Stimulated activated CD4-positive, alpha-beta T cell treated with anti-CD3 and anti-CD28 coated beads, Interleukin-12 subunit alpha, Interleukin-12 subunit beta, amount 100 ng/mL, for 4 hours (primary cell): ENCODE measurements at places on chromosomes 2 and 18.

DNA sequence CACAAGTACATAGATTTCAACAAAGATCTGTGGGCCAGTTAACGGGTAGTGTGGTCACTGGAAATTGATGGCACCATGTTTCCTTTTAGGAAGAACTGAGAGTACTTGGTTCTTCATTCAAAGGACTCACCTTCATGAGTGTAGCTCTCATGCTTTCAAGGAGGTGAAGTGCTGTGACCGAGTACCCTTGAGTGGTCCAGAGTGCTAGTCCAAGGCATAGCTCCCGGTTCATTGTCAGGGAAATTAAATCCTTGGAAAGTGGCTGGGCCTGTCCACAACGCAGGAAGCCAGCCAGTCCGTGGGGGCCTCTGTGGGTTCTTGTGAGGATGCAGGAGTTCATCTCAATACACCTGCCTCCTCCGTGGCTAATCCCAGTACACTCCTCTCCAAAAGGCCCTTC lies 295.1 kb downstream of the GALR1 start:
- no peak for DNase-seq

DNA sequence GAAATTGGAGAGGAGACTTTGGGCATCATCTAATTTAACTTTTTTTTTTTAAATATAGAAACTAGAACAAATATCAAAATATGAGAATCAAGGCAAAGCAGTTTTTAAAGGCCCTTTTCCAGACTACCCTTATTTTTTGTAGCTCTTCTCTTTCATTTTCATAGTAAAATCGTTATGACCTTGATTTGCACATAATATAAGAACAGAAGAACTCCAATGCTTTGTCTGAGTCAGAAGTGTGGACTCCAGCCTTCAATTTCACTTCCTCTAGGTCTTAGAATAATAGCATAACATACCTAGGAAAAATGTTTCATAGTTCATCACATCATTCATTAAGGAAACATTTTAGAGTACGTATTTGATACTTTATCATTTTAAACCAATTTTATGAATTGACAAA lies 74.4 kb downstream of the ANKRD12 start:
- no peak for DNase-seq

GRCh38 chr18:66555585-66555984 lies 48.3 kb downstream of the CDH19 start:
- DNase-seq: no peak

GRCh38 chr18:13611142-13611600 lies 115.2 kb downstream of the FAM210A start:
- DNase-seq: no peak

DNA sequence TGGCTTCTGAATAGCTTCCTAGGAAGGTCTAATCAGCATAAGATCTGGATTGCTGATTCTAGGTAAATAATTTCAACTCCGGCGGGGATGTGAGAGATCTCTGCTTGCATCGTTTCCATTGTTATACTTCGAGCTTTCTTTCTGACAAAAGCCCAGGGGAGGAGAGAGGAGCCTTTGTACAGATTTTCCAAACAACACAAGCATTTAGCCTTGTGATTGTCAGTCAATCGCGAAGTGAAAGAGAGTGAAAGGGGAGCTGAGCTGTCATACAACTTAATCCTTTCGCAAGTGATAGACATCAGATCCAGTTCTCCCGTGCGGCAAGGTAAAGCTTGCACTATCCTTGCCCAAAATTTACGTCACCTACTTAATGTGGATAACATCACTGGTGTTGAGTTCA lies 26.2 kb downstream of the RALB start:
- no peak for DNase-seq

DNA sequence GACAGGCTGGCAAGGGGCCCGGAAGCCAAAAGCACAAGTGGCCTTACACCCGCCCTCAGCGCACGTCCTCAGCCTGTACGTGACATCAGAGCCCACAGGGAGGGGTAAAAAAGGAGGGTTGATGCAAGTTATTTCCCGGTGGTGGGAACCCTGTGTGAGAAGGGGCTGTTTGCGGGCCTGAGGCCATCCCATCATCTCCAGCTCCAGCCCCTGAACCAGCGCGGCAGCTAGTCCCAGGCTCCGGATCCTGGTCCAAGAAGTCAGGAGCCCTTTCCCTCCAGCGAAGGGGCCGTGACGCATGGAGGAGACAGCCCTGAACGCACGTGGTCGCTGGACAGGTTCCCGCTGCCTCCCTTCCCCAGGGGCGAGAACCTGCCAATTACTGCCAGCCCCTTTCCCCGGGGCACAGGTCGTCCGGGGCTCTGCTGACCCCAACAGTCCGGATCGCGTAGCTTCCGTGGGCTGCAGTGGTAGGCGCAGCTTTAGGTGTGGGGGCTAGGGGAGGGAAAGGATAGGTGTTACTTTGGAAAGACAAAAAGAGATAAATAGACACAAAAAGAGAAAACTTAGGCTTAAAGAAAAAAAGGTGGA lies 1.3 kb upstream of the LRP2 start:
- peak; percentile 29 for DNase-seq

DNA sequence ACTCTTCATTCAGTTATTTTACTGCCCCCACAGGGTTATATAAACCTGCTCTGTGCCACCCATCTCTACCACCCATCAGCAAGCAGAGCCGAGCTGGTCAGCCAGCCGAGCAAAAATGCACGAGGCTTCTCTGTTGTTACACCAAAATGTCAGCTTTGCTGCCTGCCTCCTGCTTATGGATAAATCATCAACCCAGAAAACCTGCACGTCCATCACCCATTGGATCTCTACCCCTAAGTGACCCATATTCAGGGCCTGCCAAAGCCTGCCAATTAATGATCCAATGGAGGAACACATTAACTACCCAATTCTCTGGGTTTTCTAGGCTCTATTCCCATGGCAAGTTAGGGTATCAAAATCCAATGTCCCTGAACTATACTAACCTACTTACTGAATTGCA lies 365.5 kb upstream of the ACVR2A start:
- DNase-seq: no peak

GRCh38 chr2:190267302-190267701 lies 52.3 kb downstream of the HIBCH start:
- DNase-seq: no peak

DNA sequence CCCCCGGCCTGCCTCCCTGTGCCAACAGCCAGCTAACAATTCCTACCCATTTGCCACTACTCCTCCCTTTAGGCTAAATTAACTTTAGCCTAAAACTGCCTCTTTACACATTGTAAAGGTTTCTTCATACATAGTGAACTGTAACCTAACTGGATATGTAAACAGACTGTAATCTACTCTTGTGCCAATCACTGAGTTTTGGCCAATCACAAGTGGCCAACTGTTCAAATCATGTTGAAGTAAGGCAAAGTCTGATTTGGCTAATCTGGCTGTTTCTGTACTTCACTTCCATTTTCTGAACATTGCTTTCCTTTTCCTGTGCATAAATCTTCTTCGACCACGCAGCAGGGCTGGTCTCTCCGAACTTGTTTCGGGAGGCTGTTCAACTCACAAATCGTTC lies 103.6 kb upstream of the LYPD6 start:
- DNase-seq: no peak

GRCh38 chr18:63074981-63075404 lies 244.6 kb downstream of the BCL2 start:
- peak; percentile 56 for DNase-seq

- DNase-seq: no peak
Observed at GRCh38 chr2:137002896-137003295, 237.6 kb downstream of the THSD7B start.

DNA sequence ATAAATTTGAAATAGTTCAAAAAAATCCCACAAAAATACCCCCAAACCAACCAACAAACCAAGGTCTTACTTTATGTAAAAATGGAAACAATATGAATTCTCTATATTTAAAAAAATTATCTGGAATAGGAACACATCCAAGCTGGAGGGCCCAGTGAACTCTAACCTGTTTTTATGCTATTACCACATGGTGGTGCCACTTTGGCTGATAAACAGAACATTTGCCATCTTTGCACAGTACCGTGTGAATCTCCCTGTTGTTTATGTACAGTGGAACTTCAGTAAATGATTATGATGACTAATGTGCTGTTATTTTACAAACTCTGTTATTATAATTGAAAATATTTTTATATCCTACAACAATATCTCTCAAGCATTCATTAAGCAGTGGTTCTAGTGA lies 145.3 kb upstream of the SMAD7 start:
- no peak for DNase-seq

- no peak for DNase-seq
Observed at GRCh38 chr2:179250848-179251504, 13.7 kb downstream of the SESTD1 start.

DNA sequence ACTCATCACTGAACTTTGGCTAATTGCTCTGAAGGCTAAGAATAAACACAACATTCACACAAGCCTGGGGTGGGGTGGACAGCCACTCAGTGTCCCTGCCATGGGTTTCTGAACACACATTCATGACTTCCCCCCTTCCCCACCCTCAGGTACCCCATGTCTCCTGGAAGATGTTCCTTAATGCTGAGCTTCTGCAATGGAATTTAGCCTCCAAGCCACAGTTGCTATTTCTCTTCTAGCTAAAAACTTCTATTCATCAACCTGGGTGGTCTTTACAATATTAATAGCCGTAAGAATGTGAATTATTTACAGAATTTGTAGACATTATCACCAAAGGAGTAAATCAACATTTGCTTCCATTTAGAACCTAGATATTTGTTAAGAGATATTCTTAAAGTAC lies 175.1 kb downstream of the ACKR3 start:
- DNase-seq: no peak

DNA sequence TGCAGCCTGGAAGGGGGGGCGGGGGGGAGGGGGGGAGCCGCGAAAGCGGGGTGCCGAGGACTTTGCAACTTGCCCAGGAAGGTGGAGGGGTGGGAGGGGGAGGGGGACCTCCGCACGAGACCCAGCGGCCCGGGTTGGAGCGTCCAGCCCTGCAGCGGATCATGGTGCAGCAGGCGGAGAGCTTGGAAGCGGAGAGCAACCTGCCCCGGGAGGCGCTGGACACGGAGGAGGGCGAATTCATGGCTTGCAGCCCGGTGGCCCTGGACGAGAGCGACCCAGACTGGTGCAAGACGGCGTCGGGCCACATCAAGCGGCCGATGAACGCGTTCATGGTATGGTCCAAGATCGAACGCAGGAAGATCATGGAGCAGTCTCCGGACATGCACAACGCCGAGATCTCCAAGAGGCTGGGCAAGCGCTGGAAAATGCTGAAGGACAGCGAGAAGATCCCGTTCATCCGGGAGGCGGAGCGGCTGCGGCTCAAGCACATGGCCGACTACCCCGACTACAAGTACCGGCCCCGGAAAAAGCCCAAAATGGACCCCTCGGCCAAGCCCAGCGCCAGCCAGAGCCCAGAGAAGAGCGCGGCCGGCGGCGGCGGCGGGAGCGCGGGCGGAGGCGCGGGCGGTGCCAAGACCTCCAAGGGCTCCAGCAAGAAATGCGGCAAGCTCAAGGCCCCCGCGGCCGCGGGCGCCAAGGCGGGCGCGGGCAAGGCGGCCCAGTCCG lies 540 bp downstream of the SOX11 start:
- DNase-seq: no peak

GRCh38 chr2:157269922-157270321 lies 12.4 kb downstream of the GALNT5 start:
- DNase-seq: no peak

DNA sequence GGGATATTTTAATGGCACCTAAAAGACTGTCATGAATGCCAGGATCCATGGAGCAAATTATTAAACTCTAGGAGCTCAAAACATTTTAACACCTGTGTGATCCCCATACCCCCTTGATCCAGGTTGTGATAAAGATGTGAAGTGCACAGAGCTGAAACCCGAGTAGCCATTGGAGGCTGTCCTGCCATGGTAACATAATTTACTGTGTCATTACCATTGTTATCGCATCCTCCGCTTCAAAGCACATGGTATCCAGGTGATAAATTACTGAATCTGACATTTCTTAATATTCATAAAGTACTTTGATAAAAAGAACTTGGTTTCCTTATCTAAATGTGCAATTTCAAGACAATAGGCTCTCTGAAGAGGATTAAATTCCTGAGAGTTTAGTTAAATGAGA lies 109.3 kb downstream of the CHST9 start:
- DNase-seq: no peak

DNA sequence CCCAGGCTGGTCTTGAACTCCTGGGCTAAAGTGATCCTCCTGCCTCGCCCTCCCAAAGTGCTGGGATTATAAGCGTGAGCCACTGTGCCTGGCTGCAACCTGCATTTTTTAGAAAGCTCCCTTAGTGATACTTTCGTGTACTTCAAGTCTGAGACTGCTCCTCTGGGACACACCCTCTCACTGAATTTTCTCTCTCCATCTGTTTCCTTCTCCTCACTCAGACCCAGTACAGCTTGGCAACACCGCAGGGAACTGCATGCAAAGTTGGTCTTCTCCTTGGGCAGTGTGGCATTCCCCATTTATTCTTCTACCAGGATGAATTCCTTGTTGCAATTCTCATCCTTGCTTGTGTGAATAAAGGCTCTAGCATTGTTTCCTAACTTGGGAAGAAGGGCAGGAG lies 175.9 kb downstream of the LPIN1 start:
- no peak for DNase-seq

GRCh38 chr2:16102976-16103380 lies 162.6 kb downstream of the MYCN start:
- DNase-seq: no peak

DNA sequence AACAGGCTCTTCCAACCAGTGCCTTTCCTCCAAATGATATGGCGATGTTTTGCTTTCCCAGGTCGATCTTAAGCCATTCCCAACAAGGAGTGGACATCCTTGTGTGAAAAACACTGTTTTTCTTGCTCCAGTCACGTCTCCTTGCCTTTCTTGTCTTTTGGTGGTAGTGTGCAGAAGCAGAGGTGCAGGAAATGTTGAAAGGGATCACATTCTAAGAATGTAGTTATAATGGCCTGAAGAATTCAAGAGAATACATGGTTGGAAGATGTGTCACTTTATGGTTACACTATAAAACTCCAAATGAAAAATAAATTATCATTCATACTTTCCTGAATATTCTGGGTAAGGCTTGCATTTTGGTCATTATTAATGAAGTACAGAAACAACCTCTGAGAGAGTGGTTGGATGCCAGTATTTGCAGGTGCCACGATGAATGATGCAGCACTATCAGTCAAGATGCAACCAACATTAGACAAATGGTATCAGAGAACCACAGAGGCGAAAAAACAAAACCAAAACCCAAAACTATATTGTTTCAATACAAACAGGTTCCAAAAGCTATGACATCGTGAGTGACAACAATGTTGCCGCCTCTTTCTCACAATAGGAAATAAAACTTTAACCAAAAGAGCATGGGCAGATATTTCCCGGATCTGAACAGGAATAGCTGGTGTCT lies 27.5 kb upstream of the POLE4 start:
- DNase-seq: no peak

DNA sequence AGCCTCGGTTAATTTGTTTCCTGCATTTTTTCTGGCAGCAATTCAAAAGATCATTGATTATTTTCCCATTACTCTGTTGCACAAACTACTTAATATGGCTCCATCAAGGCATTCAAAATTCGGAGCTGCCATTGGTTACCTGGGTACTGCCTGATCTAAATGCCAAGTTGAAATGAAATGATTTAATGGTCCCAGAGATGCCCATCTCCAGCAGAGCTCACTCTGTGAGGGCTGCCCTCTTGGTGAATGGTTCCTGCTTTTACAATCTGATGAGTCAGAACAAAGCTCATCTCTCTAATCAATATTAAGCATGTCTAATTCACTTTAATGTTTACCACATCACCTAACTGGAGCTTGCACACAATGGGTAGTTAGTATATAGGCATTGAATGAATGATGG lies 126.1 kb downstream of the CTNNA2 start:
- no peak for DNase-seq

- no peak for DNase-seq
Observed at GRCh38 chr2:221447310-221447709, 124.8 kb downstream of the EPHA4 start.

GRCh38 chr2:212480447-212480846 lies 58.2 kb downstream of the ERBB4 start:
- DNase-seq: no peak
